Cerebellar nuclear complex (tissue), 1 donor: ENCODE measurements at places on chromosomes 4 and X.

DNA sequence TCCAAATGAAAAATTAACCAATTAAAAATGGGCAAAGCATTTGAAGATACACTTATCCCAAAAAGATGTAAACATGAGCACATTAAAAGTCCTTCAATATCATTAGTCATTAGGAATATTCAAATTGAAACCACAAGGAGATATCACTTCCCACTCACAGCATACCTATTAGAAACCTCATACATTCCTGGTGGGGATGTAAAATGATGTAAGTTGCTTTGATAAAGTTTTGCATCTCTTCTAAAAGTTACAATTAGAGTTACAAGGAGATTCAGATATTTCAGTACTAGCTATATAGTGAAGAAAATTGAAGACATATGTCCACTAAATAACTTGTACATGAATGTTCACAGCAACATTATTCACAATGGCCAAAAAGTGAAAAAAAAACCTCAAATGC lies 1109.3 kb upstream of the LCORL start:
- no peak for DNase-seq

DNA sequence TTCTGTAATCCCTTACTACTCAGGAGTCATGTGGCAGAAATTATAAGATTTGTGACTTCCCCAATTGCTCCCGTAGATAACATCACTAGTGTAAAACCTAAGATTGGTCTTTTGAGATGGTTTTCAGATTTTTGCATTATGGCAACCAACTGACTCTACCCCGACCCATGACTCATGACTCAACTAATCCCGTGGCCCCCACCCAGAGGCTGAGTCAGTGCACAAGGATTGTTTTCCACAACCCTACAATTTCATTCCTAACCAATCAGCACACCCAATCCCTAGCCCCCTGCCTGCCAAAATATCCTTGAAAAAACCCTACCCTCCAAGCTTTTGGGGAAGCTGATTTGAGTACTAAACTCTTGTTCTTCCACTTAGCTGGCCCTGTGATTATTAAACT lies 109.4 kb upstream of the FAM9C start:
- DNase-seq: no peak

GRCh38 chrX:10044021-10044420 lies 76.9 kb downstream of the CLDN34 start:
- no peak for DNase-seq

DNA sequence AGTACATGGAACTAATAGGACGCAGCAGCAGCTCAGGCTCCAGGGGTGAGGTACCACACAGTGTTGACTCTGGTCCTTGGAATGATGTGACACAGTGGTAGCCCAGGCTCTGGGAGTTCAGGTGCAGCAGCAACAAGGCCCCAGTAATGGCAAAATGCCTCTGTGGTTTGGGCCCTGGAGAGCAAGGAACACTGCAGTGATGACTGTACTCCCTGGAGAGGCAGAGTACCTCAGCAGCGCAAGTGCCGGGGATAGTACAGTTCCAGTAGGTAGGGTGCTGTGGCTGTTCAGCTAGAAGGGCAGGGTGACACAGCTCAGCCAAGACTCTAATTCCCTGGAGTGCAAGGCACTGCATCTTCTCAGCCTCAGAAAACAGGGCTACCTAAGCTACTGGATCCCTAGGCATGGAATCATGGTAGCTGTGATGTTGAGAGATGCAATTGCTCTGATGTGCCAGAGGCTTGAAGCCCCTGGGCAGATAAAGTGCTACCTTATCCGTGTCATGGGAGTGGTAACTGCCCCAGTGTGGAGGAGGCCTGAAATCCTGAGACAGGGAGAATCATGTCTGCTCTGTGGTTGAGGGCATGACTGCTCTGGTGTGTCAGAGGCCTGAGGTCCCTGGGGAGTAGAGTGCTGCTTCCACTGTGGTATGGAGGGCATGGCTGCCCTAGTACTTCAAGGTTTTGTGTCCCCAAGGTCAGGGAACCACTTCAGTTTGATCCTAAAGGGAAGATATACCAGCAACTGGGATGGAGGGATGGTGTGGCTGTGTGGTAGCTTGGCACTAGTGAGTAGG lies 55.2 kb downstream of the AREG start:
- no peak for DNase-seq

- no peak for DNase-seq
Measured at GRCh38 chr4:13766761-13767540, 139.4 kb upstream of the BOD1L1 start.
